Left ventricle myocardium superior (tissue), 1 donor: ENCODE measurements at places on chromosomes 11 and 22.

DNA sequence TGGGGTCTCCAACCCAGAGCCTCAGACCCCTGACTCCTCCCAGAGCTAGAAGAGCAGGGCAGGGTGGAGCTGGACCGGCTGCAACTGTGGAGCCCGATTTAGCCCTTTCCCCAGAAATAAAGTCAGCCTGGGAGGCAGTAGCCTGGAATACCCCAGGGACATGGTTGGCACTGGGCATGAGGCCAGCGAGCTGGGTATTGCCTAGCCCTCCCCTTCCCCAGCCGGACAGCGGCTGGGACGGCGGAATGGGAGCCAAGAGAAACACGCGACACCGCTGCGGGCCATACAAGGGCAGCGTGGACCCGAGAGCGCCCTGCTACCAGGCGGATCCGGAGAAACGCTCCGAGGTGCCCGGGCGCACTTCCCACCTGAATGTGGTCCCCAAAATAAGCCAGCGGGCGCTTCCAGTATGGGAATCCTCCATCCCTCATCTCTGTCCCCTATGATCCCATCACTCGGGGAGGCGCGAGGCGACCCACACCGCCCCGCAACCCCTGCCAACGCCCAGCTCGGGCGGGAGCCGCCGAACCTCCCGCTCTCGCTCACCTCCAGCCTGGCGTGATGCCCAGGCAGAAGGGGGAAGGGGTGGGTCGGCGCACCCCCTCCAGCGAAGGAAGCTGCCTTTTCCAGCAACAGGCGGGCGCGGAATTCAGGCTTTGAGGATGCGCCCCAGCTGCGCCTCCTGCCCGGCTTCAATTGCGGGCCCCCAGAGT, 758 bp downstream of the MCAM start:
- peak; percentile 82 for DNase-seq

- DNase-seq: no peak
Measured at GRCh38 chr11:35107861-35108260, 31.1 kb upstream of the CD44 start.

DNA sequence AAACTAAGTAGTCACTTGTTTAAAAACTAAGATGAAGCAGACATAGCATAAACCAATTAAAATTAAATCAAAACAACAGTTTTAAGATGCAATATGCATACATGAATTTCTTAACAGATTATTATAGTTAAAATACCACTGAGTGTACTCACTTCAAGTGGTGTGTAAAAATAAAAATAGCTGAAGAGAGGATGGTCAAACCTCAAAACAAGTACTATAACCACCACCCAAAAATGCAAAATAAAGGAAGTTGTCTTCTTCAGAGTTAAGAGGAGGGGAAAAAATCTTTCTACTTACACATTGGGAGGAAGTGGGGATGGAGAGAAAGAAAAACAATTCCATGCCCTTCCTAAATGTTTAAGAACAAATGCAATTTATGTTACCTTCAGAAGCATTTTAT, 31.9 kb downstream of the RRAS2 start:
- DNase-seq: no peak

DNA sequence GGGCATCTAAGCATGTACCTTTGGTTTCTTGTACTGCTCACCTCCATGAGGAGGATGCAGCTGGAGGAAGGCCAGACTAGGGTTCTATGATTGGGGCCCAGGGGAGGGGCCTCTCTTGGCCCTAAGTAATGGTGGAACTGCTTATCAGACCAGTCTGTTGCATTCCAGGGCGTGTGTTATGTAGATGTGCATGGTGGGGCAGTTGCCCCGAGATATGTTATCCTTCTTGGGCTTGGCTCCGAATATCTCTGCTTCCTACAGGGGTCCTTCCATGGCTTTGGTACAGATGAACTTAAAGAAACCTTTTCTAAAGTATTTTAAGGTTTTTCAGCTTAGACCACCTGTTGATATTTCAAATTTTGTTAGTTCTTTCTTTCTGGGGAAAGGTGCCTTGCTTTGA, 126.0 kb downstream of the SWAP70 start:
- DNase-seq: no peak

- no peak for DNase-seq
Measured at GRCh38 chr11:60064111-60064510, 7.6 kb downstream of the MS4A3 start.

- DNase-seq: no peak
Measured at GRCh38 chr11:111476366-111476765, 35.8 kb downstream of the BTG4 start.

GRCh38 chr11:107408762-107409211, 48.8 kb downstream of the CWF19L2 start:
- DNase-seq: no peak

DNA sequence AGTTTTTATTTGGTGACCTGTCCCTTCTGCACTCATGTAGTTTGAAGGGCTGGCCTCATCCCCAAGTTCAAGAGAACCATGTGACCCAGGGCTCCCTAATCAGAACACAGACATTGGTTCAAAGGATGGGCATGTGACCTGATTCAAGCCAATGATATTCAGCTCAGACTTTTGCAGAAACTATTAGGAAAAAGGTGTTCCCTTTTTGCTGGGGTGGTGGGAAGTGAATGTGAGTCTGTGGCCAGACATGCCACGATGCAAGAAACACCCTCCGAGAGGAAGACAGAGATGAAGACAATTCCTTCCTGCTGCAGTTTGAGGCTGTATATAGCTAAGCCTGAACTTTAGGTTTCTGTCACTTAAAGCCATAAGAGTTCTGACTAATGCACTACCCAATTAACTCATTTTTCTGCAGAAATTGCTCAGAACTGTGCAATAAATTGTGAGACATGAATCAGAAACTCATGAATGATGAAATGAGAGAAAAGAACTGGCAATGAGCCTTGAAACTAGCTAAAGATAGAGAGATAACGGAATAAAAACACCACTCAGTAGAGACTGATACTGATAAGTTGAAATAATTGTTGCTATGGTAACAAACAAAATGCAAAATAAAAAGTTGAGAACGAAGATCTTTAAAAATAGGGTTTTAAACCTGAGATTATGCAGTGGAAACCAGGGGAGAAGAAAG, 9.2 kb upstream of the MAPK1 start:
- no peak for DNase-seq

GRCh38 chr22:50016988-50017700, 4.6 kb upstream of the IL17REL start:
- DNase-seq: peak; percentile 14

DNA sequence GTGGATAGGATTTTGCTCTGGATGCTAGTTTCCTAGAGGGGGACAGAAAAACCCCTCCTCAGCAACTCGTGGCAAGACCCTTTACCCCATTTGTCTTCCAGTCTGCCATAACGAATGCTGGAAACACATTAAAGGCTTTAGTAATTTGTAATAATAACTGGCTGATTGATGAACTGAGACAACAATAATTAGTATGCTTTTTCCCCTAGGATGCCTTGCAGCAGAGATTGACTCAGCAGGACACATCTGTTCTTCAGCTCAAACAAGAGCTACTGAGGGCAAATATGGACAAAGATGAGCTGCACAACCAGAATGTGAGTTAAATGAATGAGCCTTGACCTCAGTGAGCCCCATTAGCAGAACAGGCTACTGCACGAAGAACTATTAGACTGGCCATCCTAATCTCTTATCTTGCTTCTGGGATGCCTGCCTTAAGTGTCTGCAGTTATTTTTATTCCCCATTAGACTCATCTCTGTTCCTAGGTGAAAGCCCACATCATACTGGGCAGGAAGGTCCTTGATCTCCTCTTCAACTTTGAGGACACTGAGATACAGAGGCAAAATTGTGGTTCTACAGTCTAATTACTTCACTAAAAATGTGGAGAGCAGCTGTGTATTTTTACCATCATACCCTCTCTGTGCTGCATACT, 32.9 kb upstream of the DLAT start:
- no peak for DNase-seq

DNA sequence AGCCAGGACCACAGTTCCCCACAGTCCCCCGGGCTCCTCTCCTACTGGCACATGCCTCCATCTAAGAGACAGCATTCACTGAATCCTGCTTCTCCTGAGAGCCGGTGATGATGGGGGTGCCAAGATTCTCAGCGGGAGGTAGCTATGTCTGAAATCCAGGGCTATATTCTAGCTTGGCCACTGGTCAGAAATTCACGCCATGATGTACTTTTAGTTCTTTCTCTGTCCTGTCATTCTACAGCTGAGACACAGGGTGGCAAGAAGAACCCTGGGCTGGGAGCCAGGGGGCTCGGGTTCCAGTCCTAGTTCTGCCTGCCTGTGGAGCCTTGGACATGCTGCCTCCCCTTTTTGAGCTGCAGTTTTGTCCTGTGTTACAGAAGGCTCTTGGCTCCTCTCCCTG, 59.2 kb upstream of the PHOX2A start:
- no peak for DNase-seq

DNA sequence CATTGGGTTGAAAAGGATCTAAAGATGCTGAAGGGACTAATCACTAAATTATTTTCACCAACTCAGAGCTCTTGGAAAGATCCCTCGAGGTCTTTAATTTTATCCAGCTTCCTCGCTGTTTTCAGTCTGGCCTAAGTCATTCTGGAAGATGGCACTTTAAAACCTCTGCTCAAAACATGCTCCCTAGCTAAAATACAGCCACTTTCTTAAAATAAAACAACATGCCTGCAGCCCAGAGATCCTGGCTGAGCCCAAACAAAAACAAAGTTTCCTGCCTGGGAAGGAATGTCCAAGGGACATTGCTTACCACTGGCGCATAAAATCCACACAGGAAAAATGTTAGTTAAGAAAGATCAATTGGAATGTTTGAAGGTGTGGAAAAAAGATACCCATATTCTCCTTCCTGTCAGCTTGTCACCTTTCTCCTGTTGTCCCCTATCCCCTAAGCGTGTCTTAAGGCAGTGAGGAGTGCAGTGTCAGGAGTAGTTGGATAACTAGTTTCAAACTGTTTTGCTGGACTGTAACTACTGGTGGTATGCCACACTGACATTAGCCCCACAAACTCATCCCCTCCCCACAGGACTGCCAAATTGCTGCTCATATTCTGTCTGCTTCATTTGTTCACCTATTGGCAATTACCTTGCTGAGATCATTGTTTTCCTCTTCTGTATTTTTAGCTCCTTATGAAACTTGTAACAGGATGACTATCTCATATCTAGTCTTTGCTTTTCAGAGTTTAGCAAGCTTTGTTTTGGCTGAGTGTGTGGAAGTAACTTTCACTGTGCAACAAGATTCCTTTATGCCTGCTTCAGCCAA, 108.3 kb upstream of the SESN3 start:
- DNase-seq: no peak

GRCh38 chr11:70201882-70202861, 924 bp upstream of the FADD start:
- DNase-seq: no peak

GRCh38 chr22:39522567-39523300, 2.4 kb downstream of the ATF4 start:
- no peak for DNase-seq

DNA sequence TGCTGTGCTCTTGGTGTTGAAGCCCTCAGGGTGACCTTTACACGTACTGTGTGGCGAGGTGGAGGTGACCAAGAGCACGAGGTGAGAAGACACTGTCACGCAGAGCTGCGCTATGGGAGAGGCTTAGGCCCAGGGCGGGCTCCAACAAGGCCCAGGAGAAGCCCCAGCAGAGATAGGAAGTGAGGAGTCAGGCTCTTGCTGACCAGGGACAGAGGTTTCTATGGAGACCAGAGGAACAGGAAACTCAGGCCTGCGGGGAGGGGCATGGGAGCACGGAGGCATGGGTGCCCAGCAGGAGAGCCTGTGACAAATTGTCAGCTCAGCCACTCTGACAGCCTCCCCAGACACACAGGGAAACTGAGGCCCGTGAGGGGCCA, 15.8 kb downstream of the DGKZ start:
- peak; percentile 71 for DNase-seq

- no peak for DNase-seq
Measured at GRCh38 chr11:26651916-26652315, 69.9 kb downstream of the SLC5A12 start.

DNA sequence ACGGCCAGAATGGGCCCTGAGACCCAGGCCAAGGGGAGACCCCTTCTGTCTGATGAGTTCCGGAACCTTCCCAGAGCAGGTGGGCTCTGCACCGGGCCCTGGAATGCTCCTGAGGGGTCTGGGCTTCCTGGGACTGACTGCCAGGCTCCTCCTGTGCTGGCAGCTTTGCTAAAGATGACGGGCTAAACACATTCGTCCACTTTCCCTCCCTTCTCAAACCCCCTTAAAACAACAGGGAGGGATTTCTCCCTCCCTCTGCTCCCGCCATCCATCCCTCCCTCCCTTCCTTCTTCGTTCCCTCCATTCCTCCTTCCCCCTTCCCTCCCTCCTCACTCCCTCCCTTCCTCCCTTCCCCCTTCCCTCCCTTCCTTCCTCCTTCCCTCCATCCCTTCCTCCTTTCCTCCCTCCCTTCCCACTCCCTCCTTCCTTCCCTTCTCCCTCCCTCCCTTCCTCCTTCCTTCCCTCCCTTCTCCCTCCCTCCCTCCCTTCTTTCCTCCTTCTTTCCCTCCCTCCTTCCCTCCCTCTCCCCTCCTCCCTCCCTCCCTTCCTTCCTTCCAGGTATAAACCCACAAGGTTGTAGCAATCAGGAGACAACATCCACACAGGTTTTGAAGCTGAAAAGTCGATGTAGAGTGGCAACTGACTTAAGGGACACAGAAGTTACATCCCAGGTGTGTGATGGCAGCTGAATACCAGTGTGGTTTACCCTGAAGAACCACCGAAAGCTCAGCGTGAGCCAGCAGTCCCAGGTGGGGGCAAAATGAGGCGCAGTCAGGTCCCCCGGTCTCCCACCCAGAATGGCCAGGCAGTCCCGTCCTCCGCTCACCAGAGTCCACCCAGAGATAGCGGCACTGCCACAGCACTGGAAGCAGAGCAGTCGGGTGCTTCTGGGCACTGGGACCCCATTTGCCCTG, 18.8 kb upstream of the MGAT3 start:
- DNase-seq: no peak

DNA sequence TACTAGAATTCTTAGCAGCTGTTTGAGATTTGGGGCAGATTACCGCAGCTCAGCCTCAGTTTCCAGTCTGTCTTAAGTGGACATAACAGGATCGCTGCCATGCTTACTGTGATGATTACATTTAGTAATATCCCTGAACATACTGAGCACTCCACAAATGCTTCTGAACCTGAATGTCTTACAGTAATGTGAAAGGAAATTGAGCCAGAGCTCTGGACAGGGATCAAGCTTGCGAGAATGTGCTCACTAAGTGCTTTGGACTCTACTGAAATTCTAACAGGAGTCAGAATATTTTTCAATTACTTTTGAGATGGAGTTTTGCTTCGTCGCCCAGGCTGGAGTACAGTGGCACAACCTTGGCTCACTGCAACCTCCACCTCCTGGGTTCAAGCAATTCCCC, 118.6 kb upstream of the RASSF10 start:
- DNase-seq: no peak

- peak; percentile 81 for DNase-seq
Measured at GRCh38 chr22:35539910-35540594, 579 bp upstream of the RASD2 start.

- DNase-seq: no peak
Measured at GRCh38 chr11:110785398-110785797, 73.2 kb upstream of the ARHGAP20 start.

GRCh38 chr11:110339456-110340250, 43.2 kb upstream of the RDX start:
- no peak for DNase-seq
